ENCODE measurements at places on chromosomes 3 and 15. TPM values are rescaled to one million over a fixed set of nuclear protein-coding genes. Genes with fewer than 3 reads are reported as not detected.

DNA sequence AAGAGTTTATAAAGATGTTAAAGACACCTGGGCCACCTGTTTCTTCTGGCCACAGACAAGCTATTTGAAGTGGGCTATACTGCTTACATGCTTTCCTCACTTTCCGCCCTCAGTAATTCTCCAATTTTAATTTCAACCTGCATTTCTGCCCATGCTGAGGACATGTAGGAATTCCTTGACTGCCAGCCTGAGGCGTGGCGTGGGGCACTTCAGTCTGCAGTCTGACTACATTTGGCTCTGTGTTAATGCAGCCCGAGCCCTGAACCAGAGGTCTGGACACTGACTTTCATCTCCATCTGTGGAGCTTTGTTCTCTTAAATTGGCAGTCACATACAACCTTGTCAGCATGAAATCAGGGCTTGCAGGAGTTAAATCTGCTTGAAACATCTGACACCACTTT is 8.5 kb downstream of the UQCC5 start:
- H3K27ac ChIP-seq = peak overlapping the region; percentile 35
- H3K4me3 ChIP-seq = no peak overlapping the region
- no peaks in the 10 kb centered on the region for H3K27me3 ChIP-seq
- peaks cover 32% of the 10 kb centered on the region for H3K36me3 ChIP-seq

ALDH1A2 gene
- total RNA-seq = 0.47 TPM

- no peaks in the 10 kb centered on the region for H3K36me3 ChIP-seq
- no peak overlapping the region for H3K27ac ChIP-seq
- peaks cover 3% of the 10 kb centered on the region for H3K27me3 ChIP-seq
- DNase-seq = peak; percentile 5
- no peak overlapping the region for H3K4me3 ChIP-seq
Observed at GRCh38 chr3:44318891-44319311, 19.7 kb upstream of the TCAIM start.

DNA sequence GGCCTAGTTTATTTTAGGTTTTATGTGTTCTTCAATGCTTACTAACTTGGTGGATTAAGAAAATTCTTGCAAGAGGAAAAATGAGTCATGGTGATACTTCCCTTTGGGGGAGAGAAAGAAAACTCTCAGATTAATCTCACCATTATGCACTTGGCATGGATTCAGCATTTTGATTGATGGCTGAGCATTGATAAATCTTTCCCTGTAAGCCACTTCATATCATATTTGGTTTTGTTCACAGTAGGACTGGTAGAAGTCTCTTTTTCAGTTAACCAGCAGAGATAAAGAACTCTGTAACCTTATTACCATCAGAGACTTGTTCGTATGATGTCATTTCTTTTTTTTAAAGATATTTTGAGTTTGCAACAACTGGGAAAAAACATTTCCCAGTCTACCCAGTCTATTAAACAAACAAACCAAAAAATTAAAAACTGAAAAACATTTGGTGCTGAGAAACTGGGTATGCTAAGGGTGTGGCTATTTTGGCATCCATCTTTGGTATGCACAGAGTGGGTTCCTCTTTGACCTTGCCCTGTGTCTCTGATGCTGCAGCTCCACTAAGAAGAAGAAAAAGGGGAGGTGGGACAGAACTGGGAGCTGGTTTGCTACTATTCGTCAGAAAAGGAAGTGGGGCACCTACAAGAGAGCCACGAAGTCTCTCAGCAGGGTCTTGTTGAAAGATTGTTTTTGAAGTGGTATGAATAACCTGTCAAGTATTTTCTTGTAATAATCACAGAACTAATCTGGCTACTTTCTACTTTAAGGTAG is 17.2 kb downstream of the TMOD3 start:
- peaks cover 4% of the 10 kb centered on the region for H3K36me3 ChIP-seq
- peak overlapping the region; percentile 72 for H3K27ac ChIP-seq
- H3K4me1 ChIP-seq = peaks cover 61% of the 10 kb centered on the region
- no peak for DNase-seq
- H3K27me3 ChIP-seq = no peaks in the 10 kb centered on the region
- H3K4me3 ChIP-seq = peak overlapping the region; percentile 22

- no peak overlapping the region for H3K4me3 ChIP-seq
- no peak overlapping the region for H3K27ac ChIP-seq
- H3K4me1 ChIP-seq = no peaks in the 10 kb centered on the region
- H3K36me3 ChIP-seq = no peaks in the 10 kb centered on the region
- DNase-seq = no peak
Observed at GRCh38 chr15:85758655-85758978, 36.1 kb downstream of the KLHL25 start.

- peaks cover 32% of the 10 kb centered on the region for H3K36me3 ChIP-seq
- no peak overlapping the region for H3K4me3 ChIP-seq
- DNase-seq = no peak
- no peak overlapping the region for H3K27ac ChIP-seq
Observed at GRCh38 chr3:45011756-45012508, 14.2 kb upstream of the CLEC3B start.

DNA sequence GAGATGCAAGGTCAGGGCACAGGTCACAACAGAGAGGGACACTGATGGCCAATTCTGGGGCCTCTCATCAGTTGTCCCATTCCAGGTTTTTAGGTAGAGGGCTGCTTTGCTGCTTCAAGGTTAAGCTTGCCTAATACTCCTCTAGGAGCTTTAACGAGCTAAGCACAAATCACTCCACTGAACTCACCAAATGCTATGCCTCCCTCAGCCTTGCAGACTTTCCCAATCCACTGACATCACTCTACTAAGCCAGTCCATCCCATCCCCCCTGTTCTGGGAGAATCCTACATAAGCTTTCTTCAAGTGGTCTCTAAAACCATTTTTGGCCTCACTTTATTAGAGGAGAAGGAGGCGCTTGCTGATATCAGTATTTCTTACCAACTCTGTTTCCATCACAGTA is 24.8 kb upstream of the PDCD6IP start:
- no peak for DNase-seq
- no peak overlapping the region for H3K27ac ChIP-seq
- H3K36me3 ChIP-seq = no peaks in the 10 kb centered on the region
- H3K27me3 ChIP-seq = no peaks in the 10 kb centered on the region

DNA sequence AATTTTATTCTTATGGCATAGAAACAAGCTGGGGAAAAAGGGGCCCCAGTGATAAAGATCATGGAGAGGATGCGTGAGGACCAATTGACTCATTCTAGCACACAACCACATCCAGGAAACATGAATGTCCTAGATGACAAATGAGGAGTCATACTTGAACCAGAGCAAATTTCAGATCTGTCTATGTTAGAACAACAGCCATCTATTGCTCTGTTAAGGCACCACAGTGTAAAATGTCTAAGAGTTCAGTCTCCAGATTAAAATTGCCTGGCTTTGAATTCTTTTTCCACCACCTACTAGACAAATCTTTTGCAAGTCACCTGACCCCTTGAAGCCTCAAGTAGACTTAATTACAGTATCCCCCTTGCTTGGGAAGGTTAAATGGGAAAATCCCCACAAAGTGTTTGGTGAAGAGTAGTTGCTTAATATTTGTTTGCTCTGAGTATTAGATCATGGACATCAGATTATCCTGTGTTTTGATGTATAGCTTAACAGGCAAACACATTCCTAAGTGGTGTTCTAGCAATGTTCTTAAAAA is 258.7 kb upstream of the TGFBR2 start:
- H3K4me3 ChIP-seq = peak overlapping the region; percentile 20
- H3K27me3 ChIP-seq = peaks cover 1% of the 10 kb centered on the region
- H3K27ac ChIP-seq = peak overlapping the region; percentile 91
- H3K4me1 ChIP-seq = peaks cover 84% of the 10 kb centered on the region
- H3K36me3 ChIP-seq = no peaks in the 10 kb centered on the region

GRCh38 chr3:46422617-46423016 is 15.6 kb downstream of the CCRL2 start:
- no peak for DNase-seq
- H3K27ac ChIP-seq = no peak overlapping the region
- no peaks in the 10 kb centered on the region for H3K4me1 ChIP-seq
- H3K27me3 ChIP-seq = no peaks in the 10 kb centered on the region
- H3K4me3 ChIP-seq = no peak overlapping the region

GRCh38 chr3:122012821-122013220 is 9.2 kb downstream of the ILDR1 start:
- no peak for DNase-seq
- no peak overlapping the region for H3K27ac ChIP-seq
- H3K36me3 ChIP-seq = no peaks in the 10 kb centered on the region
- no peaks in the 10 kb centered on the region for H3K4me1 ChIP-seq
- H3K4me3 ChIP-seq = no peak overlapping the region

DNA sequence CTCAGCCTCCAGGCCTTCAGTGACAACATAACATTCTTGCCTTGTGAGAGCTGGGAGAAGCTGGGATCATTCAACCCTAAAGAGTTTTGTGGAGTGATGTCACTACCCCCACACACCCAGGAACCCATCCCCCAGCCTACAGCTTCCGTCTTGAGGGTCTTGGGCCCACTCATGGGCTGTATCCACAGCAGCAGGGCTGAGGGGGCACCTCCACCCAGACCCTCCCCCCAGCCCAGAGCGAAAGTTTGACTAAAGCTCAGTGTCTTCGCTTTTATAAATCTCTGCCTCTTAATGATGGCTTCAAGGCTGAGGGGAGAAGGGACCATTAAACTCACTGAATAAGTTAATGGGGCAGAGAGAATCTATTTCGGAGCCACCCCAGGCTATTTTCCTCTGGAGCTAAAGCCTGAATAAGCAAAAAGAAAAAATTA is 23.8 kb downstream of the NTRK3 start:
- H3K4me3 ChIP-seq = no peak overlapping the region
- no peaks in the 10 kb centered on the region for H3K36me3 ChIP-seq
- no peak overlapping the region for H3K27ac ChIP-seq
- no peak for DNase-seq
- no peaks in the 10 kb centered on the region for H3K4me1 ChIP-seq
- peaks cover 11% of the 10 kb centered on the region for H3K27me3 ChIP-seq

DNA sequence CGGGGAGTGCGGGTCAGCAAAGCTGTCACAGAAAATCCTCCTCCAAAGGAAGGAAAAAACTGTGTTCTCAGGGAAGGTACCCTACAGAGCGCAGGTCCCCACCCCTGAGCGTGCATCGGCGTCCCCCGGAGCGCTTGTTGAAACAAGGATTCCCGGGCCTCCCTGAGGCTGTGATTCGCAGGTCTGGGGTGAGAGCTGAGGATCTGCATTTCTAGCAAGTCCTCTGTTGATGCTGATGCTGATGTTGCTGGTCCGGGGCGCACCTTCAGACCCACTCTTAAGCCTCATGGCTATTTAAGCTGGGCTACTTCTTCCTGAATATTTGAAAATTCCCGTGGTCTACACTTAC is 226.2 kb upstream of the IGF1R start:
- no peak overlapping the region for H3K4me3 ChIP-seq
- H3K4me1 ChIP-seq = peaks cover 3% of the 10 kb centered on the region
- no peaks in the 10 kb centered on the region for H3K36me3 ChIP-seq

GRCh38 chr3:13700362-13700761 is 151.4 kb downstream of the FBLN2 start:
- H3K36me3 ChIP-seq = no peaks in the 10 kb centered on the region
- no peak for DNase-seq
- peaks cover 20% of the 10 kb centered on the region for H3K27me3 ChIP-seq
- no peak overlapping the region for H3K4me3 ChIP-seq

DNA sequence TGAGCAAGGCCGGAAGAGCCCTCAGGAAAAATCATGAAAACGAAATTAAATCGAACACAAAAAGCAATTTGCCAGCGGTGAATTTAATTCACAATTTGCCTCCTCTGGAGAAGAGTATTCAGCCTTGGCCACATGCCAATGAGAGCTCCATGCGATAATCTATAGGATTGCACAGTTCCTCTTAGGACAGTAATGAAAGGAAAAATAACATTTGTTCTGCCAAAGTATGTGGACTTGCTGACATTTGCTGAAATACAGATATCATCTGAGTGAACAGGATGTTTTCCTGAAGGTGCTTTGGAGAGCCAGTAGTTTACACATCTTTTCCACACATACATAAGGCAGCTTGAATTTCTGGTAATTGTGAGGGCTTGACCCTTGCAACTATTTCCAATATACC is 188.6 kb upstream of the PDZRN3 start:
- H3K27me3 ChIP-seq = no peaks in the 10 kb centered on the region
- no peaks in the 10 kb centered on the region for H3K4me1 ChIP-seq
- no peak overlapping the region for H3K27ac ChIP-seq
- no peaks in the 10 kb centered on the region for H3K36me3 ChIP-seq
- DNase-seq = no peak
- H3K4me3 ChIP-seq = no peak overlapping the region

IL1RAP gene
- 20.2 TPM for total RNA-seq

ACKR4 gene
- not detected for total RNA-seq

DNA sequence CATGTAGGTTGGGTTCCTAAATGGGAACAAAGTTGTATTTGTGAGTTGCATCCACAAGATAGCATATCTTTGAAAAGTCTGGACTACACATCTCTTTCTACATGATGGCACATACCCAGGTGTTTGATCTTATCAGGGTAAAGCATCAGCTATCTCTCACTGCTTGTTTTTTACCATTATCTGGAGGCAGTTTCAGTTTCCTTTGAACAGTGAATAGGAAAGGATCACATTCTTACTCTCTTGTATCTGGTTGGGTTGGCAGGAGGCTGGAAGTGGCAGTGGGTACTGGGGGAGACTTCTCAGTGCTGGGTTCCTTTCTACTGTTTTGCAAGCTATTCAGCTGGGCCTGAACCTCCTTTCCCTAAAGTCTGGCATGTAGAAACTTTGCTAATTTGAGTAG is 4.1 kb downstream of the CEMIP start:
- DNase-seq = no peak
- no peaks in the 10 kb centered on the region for H3K36me3 ChIP-seq

DNA sequence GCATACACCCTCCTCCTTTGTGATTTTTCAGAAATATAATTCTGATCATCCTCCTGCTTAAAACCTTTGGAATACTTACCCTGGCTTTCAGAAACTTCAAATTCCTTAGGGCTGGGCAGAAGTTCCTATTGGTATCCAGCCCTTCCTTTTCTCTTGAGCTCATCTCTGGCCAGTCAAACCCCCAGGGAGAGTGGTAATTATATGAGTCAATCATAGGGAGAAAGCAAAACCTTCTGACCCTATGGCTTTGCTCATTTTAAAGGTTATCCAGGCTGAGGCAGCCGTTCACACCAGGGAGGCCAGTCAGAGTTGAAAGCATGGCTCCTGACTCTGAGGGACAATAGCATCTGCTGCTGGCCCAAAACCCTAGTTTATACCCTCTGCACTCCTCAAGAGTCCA is 23.9 kb upstream of the CTNNB1 start:
- DNase-seq = no peak
- H3K27ac ChIP-seq = no peak overlapping the region
- H3K27me3 ChIP-seq = peaks cover 24% of the 10 kb centered on the region
- no peaks in the 10 kb centered on the region for H3K36me3 ChIP-seq
- H3K4me3 ChIP-seq = no peak overlapping the region

EPHA6 gene
- total RNA-seq = not detected

- no peaks in the 10 kb centered on the region for H3K36me3 ChIP-seq
- peaks cover 4% of the 10 kb centered on the region for H3K4me1 ChIP-seq
- no peak for DNase-seq
Observed at GRCh38 chr15:66765478-66766281, 63.6 kb downstream of the SMAD6 start.

DNA sequence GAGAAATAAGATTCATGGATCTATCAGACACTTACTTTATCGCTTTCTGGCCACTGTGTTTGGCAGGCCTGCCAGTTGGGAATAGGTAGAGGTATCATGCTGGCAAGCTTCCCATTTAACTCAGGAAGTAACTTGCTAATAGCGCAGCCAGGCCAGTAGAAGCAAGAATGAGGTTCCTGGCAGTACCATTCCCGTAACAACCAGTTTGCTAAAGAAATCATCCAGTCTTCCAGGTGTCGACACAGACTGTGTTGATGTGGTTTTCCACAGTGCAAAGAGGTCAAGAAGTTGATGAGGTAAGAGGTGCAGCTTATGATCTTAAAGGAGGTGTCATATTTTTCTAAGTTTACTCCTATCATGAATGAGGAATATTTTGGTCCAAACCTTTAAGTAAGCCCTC is 46.2 kb downstream of the DPH6 start:
- no peaks in the 10 kb centered on the region for H3K4me1 ChIP-seq
- no peak for DNase-seq
- no peak overlapping the region for H3K4me3 ChIP-seq
- peaks cover 1% of the 10 kb centered on the region for H3K36me3 ChIP-seq
